ENCODE measurements at places on chromosomes 2 and 18.

DNA sequence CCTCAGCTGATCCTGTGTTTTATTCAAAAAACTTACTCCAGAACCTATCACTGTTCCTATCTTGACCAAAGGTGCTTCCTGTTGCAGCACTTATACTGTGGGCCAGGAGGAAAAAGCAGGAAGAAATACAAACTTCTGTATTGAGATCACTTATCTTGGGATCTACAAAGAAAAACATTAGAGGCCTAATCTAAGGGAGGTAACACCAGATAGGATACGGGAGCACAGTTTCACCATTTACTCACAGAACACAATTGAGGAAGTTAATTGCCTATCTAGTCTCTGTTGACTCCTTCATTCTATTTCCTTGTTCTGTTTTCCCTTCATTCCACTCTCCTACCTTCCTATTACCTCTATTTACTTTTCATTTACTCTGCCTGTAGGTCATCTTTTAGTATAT lies 287.2 kb upstream of the LINC00305 start:
- no peak for DNase-seq

DNA sequence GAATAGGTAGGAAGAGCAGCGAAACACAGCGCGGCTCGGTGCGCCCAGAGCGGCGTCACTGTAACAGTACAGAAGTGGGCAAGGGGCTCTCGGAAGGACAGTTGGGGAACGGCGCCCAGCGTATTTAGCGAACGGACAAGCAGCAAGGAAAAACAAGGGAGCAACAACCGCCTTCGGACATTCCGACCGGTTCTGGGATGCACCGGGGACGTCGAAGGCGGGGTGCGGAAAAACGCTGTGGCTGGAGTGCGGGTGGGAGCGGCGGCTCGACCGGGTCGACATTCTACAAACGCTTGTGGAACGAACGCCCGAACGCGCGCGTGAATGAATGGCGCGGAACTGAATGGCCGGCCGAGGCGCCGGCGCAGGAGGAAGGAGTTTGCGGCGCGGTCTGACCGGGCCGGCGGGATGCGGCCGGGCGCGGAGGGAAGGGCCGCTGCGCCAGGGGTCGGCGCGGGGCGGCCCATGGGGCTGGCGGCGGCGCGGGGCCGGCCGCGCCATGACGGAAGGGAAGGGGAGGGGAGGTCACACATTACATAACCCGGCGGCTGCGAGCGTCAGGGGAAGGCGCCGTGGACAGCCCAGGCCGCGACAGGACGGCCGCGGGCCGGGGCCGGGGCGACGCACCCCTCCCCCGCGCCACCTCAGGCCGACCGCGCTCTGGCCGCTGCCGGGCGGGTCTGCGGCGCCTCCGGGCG lies 605 bp downstream of the REV1 start:
- DNase-seq: no peak

GRCh38 chr18:57210716-57211411 lies 64.0 kb downstream of the BOD1L2 start:
- no peak for DNase-seq

DNA sequence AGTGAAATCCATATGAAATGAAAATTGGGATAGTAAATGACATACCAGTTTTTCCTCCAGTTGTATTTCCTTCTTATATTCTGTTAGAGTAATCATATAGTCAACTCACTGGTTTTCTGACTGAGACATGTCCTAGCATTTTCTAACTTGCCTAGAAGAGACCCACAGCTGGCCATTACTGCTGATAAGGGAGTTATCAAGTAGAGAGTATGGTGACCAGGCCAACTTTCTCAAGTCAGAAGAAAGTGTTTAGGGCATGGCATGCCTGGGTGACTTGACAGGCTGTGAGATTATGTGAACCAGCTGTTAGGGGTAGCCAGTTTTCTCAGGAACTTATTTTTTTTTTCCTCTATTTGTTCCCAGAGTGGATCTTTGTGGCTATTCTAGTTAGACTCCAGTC lies 81.2 kb downstream of the GPD2 start:
- no peak for DNase-seq

DNA sequence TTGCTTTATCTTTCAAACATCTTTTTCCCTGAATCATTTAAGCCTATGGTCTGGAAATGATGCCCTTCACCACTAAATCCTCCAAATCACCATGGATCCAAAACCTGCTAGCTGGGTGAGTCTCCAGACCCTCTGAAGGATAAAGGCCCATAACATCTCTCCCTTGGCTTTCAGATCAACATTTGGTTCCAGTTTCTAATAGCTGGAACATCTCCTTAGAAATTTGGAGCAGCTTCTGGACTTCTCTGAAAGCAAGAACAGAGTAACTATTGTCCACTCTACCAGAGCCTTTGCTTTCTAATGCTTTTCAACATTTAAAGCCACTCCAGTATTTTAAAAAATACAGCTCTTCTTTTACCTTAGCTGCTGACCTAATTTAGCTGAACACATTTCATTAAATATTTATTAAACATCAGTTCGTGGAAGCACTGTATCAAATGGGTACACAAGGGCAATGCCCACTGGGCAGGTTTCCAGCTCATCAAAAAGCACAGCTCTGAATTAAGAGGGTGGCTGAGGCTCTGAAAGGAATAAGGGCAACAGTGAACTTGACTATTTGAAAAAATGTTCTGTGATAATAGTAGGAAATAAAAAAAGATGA lies 75.3 kb downstream of the GALNT3 start:
- DNase-seq: no peak

GRCh38 chr2:9004338-9005204 lies 1.1 kb upstream of the MBOAT2 start:
- DNase-seq: no peak

DNA sequence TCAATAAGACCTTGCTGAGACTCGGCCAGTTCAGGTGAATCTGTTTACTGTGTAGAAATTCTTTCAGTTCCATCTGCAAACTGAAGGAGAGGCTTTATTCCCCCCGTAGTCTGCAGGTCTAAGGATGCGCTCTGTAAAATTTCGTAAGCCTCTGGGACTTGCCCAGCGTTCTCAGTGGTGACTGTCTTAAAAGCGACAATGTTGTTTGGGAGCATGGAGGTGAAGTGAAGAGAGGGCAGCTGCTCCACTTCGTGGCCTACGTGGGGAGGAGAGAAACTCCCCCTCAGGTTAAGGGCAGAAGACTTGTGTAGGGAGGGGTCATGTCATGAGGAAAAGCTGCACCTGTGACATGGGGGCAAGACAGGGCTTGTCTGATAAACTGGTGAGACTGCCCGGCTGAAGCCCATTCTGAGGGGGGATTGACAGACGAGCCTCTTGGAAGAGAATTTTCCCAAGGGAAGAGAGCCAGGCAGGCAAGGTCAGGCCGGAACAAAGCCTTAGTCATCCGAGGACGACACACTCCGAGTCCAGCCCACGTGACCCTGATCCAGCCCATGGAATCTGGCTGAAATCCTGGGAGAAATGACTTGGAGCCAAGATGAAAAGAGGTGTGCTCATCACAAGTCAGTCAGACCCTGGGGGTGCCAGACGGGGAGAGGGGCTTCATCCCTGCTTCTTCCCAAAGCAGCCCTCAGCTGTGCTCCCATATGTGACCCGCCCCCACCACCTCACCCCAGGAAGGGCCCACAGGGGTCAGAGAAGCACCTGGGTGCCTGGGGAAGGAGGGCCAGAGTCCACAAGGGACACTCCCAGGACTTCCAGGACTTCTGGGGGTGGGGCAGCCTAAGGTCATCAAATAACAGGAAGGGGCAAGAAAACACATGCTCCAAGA lies 88.5 kb upstream of the SH3BP4 start:
- DNase-seq: no peak

Measured in stimulated activated CD4-positive, alpha-beta T cell treated with anti-CD3 and anti-CD28 coated beads, Interleukin-2, amount 100 ng/mL, for 4 hours (primary cell).